ENCODE measurements at places on chromosomes 13 and 19.

DNA sequence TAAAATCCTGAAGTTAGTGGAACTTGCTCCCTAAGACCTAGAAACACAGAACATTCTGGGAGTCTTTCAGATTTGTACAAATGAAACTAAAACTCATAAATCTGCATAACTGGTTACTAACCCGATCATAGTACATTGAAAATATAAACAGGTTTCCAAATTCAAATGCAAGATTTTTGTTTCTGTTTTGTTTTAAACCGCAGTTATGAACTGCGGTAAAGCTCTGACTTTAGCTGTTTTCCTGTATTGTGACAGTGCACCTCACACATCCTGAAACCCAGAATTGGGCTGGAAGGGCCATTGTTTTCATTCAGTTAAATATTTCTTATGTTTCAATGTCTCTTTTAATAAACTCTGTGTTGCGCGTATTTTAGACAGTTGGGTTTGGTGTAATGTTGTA, 204.7 kb downstream of the SHISA2 start:
- DNase-seq: no peak

DNA sequence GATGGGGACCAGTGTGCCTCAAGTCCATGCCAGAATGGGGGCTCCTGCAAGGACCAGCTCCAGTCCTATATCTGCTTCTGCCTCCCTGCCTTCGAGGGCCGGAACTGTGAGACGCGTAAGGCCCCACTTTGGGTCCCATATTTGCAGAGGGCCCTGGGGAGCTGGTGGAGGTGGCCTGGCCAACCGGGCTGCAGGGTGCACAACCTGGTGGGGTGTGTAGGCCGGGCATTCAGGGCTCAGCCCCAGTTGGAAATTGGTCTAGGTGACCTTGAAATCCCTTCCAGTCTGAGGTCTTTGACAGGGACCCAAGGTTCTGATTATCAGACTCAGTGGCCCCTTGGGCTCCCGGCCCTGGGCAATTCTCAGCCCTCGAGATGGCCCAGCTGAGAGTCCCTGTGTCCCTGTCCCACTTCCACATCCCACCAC, 8.3 kb downstream of the F7 start:
- DNase-seq: no peak

DNA sequence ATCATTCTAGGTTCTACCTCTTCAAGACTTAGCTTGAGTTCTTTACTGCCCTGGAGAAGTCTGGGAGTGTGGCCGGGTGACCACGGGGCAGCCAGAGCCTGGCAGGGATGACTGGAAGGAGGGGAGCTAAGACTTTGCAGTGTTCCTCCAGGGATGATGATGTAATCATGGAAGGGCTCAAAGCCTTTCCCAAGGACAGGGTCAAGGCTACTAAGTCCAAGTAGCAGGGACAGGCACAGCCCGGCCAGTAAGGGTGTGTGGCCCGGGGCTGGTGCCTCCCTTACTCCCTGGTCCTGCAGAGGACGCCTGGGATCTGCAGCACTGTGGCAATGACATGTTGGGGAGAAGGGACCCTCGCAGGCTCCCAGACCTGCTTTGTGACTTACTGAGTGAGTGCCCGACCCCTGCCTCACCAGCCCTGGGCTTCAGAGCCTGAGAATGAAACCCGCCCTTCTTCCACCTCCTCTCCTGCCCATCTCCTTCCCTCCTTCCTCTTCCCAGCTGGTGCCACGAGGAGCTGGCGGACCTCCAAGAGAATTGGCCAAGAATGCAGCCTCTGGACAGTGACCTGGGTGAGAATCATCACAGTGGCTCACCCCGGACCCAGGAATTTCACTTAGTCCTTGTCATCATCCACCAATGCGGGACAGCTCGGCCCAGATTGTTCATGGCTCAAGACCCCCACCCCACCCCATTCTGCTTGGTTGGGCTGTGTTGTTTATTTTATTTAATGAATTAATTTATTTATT, 15.6 kb upstream of the FBXO17 start:
- no peak for DNase-seq

- DNase-seq: no peak
Measured at GRCh38 chr19:17544418-17544817, 11.0 kb upstream of the COLGALT1 start.

GRCh38 chr13:20547479-20547908, 19.5 kb upstream of the IFT88 start:
- DNase-seq: no peak

All from NCI-H1436 treated with DMSO at 0.1 percent for 48 hours (cell line).